Activated CD4-positive, alpha-beta T cell treated with anti-CD3 and anti-CD28 coated beads for 4 hours (primary cell): ENCODE measurements at places on chromosomes 6 and 20.

GRCh38 chr6:81762606-81763005 lies 10.1 kb upstream of the TENT5A start:
- DNase-seq: no peak

- no peak for DNase-seq
These were observed 88.3 kb downstream of the JPH2 start for GRCh38 chr20:44098657-44099056.

- DNase-seq: no peak
These were observed 9.3 kb upstream of the SIRPB2 start for GRCh38 chr20:1500496-1500895.

DNA sequence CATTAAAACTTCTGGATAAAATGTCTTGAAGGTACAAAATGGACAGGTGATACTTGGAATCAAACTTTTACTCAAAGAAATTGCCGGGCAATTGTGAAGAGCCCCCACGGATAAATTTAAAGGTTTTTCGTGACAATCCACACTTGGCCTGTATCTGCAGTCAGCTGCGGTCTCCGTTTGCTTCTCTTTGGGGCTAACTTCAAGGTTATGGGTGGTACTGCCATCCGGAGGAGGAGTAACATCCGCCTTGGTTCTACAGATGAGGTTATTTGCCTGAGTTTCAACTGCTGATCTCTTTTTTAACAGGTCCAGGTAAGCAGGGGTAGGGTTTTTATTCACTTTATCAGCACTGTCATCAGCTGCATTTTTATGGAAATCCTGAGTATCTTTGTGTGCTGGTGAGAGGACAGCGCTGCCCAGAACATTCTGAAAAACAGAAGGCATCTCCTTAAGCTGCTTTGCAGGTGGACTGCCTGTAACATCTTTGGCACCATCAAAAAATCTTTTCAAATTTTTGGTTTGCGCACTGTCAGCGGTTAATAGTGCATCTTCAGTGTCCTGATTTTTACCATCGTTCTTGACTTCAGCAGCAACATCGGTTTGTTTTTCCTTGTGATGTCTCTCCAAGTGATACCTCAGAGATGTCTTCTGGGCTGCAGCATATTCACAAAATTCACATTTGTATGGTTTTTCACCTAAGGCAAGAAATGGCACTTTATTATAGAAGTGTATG lies 16.9 kb downstream of the ZNF217 start:
- no peak for DNase-seq

GRCh38 chr6:44676246-44676790 lies 288.8 kb downstream of the CDC5L start:
- DNase-seq: no peak

GRCh38 chr20:53837126-53837826 lies 233.1 kb downstream of the BCAS1 start:
- DNase-seq: no peak
